Fibroblast of skin of left biceps (primary cell): ENCODE measurements at places on chromosomes 3 and 15.

GRCh38 chr3:129276385-129276784 is 2.3 kb upstream of the HMCES start:
- DNase-seq, result no peak

DNA sequence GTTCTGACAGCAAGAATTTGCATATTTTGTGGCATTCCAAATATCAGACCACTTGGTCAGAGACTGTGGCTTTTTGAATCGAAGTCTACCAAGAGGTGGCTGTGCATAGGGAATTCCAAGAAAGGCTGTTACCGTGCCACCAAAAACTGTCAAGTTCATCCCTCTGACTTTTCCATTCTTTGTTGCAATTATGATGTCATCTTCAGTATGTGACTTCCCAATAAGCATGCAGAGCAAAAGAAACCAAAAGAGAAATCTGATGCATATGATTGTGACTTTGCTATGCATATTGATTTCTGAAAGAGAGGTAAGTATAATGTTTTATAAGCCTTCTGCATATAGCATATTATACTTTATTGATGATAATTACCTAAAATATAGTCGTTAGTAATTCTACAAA is 6.5 kb downstream of the BCHE start:
- DNase-seq, result no peak

DNA sequence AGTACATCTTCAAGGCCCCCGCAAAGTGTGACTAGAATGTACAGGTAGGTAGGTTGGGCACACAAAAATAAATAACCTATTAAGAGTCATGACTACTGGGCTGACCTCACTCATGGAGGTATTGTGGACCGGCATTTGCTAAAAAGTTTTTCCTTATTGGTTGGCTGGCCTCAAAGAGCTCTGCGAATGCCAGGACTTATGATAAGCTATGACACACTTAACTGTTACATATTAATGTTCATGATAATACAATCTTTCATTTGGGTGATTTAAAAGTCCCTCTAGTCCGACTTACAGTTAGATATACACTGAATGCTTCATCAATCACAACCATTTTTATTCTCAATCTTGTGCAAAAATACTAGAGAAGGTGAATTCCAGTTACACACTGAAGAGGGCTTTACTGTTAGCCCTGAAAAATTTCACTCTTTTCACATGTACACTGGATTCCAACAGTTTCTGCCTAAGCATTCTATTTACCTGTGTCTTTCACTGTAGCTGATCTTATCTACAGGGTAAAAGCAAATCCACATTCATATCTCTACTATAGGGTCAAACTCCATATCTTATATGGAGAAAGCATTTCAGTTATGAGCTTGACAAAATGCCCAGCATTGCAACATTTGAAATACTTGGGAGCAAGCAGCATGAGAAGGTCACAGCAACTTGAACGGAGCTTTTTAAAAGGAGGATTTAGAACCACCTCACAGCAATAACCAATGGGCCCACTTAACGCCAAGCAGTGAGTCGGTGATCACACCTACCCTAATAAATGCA is 329.1 kb downstream of the FOXP1 start:
- no peak for DNase-seq

DNA sequence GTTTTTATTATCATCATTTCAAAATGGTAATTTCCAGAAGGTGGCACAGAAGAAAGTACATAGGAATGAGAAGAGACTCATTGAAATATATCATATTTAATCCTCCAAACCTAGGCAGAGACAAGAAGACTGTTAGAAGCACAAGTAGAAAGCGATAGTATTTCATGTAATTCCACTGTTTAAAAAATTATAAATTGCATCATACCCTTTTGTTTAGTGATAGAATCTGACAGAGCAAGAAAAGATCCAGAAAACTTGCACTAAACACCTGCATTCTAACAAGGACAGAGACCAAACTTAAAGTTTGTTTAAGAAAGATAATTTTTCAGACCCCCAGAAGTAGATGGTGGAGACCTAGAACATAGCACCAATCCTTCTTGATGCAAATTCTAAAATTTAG is 56.9 kb upstream of the CD96 start:
- DNase-seq, result no peak

DNA sequence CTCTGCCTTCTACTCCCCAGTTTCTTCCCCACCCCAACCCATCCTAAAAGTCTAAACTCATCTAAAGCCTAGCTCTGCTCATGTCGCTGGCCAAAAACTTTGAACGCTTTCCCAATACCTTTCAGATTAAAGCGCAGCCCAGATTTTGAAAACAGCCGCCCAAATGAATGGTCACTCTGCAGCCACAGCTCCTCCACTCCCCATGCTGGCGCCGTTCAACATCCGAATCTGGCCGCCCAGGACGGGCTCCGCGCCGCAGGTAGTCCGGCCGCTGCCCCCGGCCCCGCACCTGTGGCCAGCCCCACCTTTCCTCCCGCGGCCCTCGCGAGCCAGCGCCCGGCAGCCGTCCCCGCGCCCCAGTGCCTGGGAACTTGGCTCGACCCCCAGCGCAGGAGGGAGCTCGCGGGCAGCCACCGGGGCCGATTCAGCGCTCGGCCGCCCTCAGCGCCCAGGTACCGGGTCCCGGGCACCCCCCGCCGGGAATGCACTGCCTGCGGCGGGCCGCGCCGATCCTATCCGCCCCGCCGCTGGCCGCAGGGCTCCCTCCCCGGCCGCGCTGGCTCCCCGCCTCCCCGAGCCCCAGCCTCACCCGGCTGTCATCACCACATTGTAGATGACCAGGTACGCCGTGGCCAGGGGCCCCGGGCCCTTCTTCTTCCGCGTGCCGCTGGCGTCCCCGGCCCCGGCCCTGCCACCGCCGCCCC is 417 bp downstream of the HACD2 start:
- DNase-seq, result no peak

GRCh38 chr15:51077221-51078153 is 17.2 kb downstream of the TNFAIP8L3 start:
- DNase-seq, result peak; percentile 36

DNA sequence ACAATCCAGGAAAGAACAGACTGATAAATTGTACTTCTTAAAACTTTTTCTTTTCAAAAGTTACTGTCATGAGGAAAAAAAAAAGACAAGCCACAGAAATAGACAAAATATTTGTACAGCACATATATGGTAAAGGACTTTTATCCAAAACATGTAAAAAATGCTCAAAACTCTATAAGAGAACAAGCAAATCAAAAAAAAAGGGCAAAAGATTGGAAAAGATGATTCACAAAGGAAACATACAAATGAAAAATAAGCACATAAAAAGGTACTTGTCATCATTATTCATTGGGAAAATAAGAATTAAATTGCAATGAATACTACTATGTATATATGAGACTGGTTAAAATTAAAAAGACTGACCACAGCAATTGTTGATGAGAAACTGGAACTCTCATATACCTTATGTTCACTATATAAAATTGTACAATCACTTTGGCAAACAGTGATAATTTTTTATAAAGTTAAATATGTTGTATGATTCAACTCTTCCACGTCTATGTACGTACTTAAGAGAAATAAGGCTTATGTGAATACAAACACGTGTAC is 39.7 kb downstream of the DIPK2A start:
- no peak for DNase-seq

GRCh38 chr3:195365371-195365770 is 77.4 kb downstream of the ACAP2 start:
- no peak for DNase-seq

DNA sequence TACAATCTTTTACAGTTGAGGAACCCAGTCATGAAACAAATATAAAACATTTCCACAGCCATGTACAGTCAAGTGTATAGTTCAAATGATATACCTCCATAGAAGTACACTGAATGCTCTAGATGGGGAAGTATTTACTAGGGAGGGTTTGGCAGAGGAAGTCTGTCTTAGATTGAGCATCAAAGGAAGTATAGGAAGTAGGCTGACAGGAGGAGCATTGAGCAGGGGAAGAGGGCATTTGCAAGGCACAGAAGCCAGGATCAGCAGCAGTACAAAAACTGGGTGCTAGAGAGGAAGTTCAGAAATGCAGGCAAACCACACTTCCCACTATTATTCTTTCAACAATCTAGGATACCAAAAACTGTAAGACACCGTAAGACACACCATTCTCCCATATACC is 122.6 kb downstream of the ANO10 start:
- DNase-seq, result no peak

DNA sequence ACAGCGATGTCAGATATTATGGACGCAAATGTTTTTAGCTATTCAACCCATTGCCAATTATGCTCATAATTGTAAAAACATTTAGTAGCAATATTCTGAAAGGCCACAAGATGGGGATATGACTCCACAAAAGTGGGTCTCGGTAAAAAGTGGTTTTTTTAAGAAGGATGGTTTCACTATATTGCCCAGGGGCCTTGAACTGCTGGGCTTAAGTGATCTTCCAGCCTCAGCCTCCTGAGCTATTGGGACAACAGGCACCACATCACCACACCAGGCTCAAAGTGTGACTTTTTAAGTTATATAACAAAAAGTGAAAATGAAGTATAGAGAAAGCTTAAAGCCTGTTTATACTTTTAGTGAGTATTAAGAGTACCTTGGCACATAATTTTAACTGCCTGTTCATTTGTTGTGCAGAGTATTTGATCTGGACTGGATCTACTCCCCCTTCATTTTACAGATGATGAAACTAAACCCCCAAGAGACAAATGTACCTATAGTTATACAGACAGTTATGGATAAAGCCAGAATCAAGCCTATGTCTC is 9.4 kb downstream of the NAA50 start:
- DNase-seq, result peak; percentile 43

DNA sequence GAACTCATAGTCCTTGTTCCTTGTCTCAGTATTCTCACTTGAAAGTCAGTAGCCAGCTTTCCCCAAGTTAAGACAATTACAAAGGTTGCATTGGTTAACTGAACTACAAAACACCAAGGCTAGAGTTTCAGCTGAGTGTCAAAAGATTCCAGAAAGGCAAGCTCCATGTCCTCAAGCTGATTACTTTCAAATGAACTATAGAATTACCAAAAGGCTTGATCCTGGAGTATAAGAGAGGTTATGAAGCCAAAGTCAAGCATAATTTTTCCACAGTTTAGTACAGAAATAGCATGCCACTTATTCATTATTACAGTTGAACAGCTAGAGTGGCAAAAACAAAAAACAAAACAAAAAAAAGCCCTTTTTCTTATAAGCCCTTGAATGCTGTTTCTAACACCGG is 51.9 kb downstream of the ZBTB20 start:
- no peak for DNase-seq

DNA sequence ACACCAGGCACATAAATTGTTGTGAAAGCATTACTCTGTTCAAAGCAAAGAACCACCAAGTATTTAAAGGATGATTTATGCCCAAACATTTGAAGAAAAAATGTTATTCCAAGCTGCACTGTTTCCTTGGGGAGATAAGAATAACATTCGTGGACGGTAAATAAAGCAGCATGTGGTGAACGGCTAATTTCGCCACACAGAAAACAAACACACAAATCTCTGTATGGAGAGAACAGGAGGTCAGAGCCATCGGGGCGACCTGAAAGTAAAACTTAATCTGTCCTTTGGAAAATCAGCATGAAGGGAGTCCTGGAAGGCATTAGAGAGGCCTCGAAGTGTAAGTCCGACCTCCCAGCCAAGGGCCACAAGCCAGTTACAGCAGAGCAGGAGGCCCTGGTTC is 27.1 kb upstream of the GABRG3 start:
- DNase-seq, result no peak

DNA sequence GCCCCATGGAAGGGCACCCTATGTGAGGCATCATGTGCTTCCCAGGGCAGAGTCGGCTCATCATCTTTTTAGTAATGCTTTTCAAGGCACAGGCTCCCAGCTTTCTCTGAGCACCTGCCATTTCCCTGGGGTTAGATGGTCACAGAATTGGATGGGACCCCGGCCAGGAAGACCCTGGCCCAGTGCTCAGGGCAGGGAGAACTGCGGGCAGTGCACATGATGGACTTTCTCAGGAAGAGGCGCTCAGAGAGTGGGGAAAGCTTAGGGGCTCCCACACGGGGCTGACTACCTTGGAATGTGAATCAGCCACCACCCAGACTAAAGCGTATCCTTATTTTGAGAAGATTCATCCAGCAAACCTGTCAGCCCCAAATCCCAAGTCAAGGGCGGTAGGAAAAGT is 16.5 kb upstream of the SKOR1 start:
- DNase-seq, result no peak

DNA sequence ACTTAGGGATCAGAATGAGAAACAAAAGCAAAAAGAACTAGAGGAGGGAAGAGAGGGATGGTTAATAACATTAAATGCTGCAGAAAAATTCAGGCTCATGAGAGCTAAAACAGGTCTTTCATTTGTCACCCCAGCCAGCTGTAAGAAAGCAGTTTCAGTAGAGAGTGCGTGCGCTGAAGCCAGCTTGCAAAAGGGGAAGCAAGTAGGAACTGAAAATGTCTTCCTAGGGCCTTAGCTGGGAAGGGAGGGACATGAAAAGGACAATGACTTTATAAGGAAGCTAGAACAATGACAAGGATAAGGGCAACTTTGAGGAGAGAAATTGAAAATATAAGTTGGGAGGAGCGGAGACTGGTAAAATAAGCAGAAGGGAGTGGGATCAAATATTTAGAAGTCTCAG is 3.1 kb downstream of the CIAO2A start:
- DNase-seq, result no peak

- DNase-seq, result peak; percentile 76
Observed at GRCh38 chr15:31079519-31079918, 22.0 kb downstream of the TRPM1 start.

DNA sequence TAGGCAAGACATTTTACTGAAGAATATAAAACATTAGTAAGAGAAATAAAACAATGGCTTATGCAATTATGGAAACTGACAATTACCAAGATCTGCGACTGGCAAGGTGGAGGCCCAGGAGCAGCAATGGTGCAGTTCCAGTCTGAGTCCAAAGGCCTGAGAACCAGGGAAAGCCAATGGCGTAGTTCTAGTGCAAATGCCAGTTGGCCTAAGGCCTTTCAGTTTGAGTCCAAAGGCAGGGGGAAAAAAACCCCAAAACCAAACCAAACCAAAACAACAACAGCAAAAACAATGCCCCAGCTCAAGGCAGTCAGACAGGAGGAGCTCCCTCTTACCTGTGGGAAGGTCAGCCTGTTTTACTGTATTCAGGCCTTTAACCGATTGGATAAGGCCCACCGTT is 72.6 kb downstream of the ST6GAL1 start:
- no peak for DNase-seq

DNA sequence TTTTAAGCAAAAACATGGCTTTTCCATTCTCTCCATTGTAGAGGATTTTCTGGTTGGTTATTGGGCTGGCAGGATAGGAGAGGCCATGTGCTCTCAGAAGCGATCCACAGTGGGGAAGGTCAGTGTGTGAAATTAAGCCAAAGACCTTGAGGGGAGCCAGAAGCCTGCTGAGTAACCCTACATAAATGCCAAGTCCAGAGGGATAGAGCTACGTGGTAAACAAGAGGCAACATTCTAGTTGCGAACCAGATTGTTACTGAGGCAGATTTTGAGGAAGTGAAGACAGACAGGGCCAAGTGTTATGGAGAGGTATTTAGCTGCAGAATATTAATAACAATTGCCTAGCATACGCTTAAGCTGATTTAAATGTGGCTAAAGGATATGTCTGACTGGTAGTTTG is 592.8 kb upstream of the GBE1 start:
- no peak for DNase-seq

GRCh38 chr3:150265305-150265704 is 142.8 kb upstream of the TSC22D2 start:
- DNase-seq, result no peak
